ENCODE measurements at places on chromosomes 3 and 15.

DNA sequence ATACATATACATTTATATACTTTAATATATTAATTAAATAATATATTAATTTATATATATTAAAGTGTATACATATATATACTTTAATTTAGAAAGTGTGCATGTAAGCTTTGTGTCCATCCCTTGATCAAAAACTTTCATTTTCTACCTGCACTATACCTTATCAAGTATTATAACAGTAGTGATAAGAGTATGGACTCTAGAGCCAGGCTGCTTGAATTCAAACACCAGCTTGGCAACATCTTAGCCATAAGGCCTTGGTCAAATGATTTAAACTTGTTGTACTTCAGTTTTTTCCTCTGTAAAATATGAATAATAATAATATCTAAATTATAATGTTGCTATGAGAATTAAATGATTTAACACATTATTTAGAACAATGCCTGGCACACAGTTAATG, 327.6 kb upstream of the NECTIN3 start:
- DNase-seq: no peak

GRCh38 chr3:189977174-189977573, 143.5 kb downstream of the P3H2 start:
- DNase-seq: no peak

DNA sequence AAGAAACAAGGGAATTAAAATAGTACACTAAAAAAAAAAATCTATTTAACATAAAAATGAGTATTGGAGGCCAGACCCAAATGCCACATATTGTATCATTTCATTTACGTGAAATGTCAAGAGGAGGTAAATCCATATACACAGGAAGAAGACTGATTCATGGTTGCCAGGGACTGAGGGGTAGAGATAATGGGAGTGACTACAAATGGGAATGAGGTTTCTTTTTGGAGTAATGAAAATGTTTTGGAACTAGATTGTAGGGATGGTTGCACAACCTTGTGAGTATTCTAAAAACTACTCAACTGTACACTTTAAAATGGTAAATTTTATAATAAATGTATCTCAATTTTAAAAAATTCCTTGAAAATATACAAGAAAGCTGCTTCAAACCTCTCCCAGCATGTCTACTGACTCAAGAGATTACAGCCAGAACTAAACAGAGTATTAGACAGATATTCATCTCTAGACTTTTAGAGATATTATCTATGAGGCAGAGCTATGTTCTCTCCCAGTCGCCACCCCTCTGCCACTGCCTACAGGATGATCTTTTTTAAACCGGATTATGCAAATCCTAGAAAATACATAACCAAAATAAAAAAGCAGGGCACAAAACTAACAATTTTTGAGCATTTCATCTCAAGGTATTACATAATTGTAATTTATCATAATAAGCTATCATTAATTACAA, 6.2 kb downstream of the HLTF start:
- DNase-seq: no peak

DNA sequence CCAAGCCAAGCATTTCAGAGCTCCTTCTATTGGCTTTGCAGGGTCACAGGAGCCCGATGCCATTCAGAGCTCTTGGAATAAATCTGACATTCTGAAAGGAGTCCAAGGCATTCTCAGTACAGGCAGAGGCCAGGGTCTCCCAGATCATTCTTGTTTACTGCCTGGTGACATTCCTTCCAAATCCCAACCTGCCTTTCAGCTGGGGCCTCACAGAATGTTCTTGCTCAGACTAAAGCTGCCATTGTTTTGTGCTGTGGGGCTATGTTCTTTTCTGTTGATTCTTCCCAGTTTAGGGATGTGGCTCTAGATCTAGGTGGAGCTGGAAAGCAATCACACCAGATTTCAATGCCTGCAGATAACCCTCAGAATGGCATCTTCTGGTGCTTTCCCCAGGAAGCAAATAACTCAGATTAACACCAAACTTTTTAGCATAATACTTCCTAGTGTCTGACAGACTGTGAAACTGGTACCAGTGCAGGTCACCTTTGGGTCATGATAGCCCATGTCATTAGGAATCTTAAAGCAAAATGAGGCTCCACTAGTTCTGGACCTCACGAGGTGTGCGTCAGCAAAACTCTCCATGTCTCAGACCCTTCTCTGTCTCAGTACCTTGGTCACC, 166.9 kb downstream of the CHST2 start:
- no peak for DNase-seq

DNA sequence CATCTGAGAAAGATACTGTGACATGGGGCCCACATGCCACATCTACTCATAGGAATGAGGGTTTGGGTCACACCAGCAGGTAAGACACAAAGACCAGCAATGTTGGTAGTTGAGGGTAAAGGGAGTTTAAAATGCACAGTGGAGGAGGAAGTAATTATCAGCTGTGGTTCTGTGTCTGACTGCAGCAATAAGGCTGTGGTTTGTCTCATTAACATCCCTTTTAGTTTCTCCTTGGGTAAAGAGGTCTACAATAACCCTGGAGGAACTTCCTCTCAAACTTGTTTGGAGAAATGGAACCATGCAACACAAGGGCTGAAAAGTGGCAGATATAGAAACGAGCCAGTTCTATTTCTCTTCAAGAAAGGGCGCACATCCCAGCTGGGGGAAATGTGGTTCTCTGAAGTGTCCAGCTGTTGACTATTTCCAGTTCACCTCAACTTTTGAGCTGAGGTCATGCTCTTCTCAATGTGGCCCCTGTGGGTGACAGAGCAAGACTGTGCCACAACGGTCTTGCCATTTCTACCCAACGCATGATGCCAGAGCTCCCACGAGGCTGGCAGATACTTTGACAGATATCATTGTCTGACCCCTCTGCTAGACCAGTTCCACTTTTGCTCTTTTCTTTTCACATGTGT, 234.3 kb downstream of the SQOR start:
- DNase-seq: no peak

DNA sequence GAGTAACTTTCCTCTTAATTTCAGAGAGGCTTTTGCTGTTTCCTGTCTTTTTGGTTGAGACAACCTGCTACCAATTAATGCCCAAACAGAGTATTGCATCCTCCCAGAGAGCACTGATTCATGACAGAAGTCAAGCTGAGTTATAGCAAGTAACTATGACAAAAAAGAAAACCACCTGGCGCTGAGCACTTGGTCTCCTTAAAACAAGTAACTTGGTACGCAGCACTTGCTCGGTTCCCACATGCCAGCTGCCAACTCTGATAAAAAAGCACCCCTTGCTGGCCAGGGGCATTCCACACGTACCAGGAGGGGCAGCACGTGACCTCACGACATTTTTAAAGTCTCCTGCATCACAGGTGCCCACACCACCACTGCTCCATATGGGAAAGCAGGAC, 13.5 kb upstream of the MYO5C start:
- no peak for DNase-seq

DNA sequence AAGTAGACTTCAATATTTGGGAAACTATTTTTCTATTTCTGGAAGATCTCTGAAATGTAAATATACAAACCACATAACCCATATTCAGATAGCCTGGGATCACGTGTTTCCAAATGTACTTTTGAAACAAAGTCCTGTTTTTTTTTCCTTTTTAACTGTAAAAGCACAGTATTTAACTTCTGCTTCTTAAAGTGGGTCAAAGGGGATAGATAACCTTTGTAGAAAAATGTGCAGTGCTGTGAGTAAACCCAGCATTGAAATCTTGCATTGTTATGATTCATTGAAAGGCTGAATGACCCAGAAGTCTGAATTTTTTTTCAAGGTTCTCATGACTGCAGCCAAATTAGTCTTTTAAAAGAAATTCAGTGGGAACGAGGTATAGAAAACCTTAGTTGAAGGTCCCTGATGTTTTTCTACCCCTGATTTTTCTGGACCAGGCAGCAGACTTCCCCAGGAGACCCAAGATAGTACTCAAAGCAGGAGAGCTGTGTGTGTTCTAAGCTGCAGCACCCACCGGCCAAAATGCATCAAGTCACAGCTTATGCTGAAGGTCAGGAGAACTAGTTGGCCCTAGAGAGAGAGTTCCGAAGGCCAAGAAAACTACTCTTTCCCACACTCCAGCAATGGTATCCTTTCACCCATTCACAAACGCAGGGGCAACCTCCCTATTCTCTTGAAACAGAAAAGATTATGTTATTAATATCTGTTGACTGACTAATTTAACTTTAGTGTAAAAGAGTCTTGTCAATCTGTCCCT, 43.6 kb upstream of the APH1B start:
- DNase-seq: no peak
